Uterus (tissue), 4 donors: ENCODE measurements at places on chromosomes 13 and 19. TPM values are rescaled to one million over a fixed set of nuclear protein-coding genes. Genes with fewer than 3 reads are reported as not detected.

DZIP1 gene
- 56.3 TPM for total RNA-seq

NANOS3 gene
- 1.2 TPM for total RNA-seq

DOCK9 gene
- 197 TPM for total RNA-seq

SYT3 gene
- total RNA-seq, result not detected

MAST3 gene
- 0.59 TPM for total RNA-seq

MBD3L3 gene
- not detected for total RNA-seq

ZNF544 gene
- total RNA-seq, result 56.4 TPM

DAND5 gene
- not detected for total RNA-seq

CBARP gene
- not detected for total RNA-seq

KCTD4 gene
- not detected for total RNA-seq

GRCh38 chr13:20161275-20161950 is 561 bp upstream of the GJA3 start:
- no peaks in the 10 kb centered on the region for H3K36me3 ChIP-seq
- no peaks in the 10 kb centered on the region for H3K4me1 ChIP-seq
- H3K27me3 ChIP-seq, result peaks cover 41% of the 10 kb centered on the region
- H3K27ac ChIP-seq, result no peak overlapping the region

- no peak overlapping the region for H3K4me3 ChIP-seq
- no peaks in the 10 kb centered on the region for H3K4me1 ChIP-seq
- no peaks in the 10 kb centered on the region for H3K36me3 ChIP-seq
- no peaks in the 10 kb centered on the region for H3K27me3 ChIP-seq
Observed at GRCh38 chr13:113845055-113845454, 18.8 kb downstream of the GAS6 start.

DNA sequence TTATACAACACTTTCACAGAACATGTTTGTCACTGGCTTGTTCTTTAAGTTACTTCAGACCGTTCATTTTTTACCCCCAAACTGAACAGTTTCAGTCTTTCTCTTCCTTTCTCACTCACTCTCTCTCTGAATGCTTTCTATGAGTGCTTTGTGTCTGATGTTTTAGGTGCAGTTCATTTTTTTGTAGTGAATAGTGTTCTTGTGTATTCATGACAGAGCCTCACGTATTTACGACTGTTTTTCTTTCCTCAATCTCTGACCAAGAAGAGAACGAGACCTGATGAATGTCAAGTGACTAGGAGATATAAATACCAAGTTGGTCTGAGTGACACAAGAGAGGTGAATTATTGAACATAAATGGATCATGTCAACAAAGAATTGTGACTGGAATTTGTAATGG is 1525.0 kb upstream of the MIR17HG start:
- no peaks in the 10 kb centered on the region for H3K27me3 ChIP-seq
- no peak overlapping the region for H3K27ac ChIP-seq
- H3K36me3 ChIP-seq, result no peaks in the 10 kb centered on the region

DNA sequence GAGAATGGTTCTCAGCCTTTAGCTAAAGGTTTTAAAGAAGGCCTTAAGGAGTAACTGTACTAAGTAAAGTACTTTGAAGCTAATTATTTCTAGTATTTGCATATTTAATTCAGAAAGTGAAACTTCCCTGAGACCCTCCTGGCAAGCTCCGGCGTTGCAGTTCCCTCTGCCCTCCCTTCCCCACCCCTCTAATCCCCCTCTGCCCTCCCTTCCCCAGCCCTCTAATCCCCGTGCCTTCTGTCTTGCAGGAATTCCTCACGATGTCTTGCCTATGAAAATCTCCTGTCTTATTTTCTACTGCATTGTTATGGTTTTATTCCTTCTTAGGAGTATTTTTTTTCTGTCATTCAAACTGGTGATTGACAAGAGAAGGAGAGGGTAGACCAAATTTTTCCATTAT is 236.9 kb downstream of the COL4A1 start:
- H3K4me1 ChIP-seq, result no peaks in the 10 kb centered on the region
- H3K36me3 ChIP-seq, result no peaks in the 10 kb centered on the region
- H3K27me3 ChIP-seq, result no peaks in the 10 kb centered on the region
- DNase-seq, result no peak

DNA sequence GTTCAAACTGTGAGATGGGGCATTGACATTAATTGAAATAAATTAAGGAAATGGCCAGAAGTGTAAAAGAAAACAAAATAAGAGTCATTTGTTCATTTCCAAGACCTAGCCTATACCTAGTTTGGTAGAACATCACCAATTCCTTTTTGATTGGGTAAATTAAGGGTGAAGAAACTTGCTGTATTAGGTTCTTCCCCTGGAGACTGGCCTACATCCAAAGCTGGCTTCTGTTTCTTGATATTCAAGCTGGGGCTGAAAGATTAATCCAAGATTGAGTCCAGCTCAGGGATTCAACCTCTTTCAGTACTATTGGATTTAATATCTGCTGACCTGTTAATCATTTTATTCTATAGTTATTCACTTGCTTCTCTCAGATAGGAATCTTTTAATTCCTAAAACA is 183.2 kb downstream of the GPC6 start:
- no peaks in the 10 kb centered on the region for H3K36me3 ChIP-seq
- H3K27me3 ChIP-seq, result no peaks in the 10 kb centered on the region
- DNase-seq, result no peak

DNA sequence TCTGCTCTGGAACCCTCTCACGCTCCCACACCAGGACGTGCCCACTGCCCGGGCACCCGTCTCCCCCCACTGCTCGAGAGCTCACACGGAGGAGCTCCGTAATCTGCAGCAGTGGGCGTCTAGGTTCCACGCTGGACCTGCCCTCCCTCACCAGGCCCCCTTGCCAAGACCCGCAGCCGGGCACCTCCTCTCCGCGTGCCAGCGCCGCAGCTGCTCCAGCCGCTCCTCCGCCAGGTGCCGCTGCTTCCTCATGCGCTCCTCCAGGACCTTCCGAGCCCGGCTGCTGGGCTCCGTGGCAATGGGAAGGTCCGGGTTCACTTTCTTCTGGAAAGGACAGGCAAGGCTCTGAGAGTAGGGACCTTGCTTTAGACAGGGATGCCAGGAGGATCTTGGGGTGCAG is 35.0 kb upstream of the MATK start:
- no peak overlapping the region for H3K4me3 ChIP-seq
- no peak for DNase-seq
- H3K36me3 ChIP-seq, result no peaks in the 10 kb centered on the region
- H3K4me1 ChIP-seq, result no peaks in the 10 kb centered on the region
- no peak overlapping the region for H3K27ac ChIP-seq
- no peaks in the 10 kb centered on the region for H3K27me3 ChIP-seq

DNA sequence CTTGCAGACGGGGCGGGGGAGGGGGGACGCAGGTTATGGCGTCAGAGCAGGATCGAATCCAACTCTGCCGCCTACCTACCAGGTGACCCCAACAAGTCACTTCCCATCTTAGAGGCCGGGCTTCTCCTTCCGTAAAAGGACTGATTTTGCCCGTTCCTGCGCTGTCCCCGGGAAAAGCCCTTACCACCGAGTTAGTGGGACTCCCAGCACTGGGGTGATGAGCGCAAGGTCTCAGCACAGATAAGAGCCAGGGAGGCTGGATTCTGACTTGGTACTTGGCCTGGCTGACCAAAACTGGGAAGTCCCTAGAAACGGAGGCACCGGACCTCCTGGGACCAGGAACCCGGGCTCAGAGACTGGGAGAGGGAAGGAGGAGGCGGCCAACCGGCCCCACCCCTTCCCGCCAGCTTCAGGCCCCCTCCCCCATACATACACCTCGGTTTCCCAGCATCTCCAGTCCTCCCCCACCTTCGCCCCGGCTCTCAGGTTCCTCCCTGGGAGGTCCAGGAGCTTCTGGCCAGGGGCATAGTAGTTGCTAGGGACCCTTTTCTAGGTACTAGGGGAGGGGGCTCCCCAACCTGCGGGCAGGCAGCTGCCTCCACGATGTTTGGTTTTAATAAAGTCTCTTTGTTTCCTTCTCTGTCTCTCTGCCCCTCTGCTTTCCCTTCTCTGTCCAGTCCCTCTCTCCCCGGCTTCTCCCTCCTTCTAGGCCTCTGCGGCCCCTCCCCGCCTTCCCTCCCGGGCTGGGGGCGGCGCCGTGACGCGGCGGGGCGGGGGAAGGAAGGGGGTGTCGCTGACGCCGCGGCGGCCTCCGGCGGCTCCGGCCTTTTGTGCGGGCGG is at the start of gene GRAMD1A:
Gene GRAMD1A, plus strand, starts transcription at position 826 of the 840 bp plus-strand sequence. CDS start 156 bp downstream, outside the sequence.
- peak; percentile 86 for DNase-seq
- H3K27me3 ChIP-seq, result no peaks in the 10 kb centered on the region
- no peaks in the 10 kb centered on the region for H3K4me1 ChIP-seq
- no peaks in the 10 kb centered on the region for H3K36me3 ChIP-seq
- H3K4me3 ChIP-seq, result peak within 1 kb of the TSS; percentile 65

DNA sequence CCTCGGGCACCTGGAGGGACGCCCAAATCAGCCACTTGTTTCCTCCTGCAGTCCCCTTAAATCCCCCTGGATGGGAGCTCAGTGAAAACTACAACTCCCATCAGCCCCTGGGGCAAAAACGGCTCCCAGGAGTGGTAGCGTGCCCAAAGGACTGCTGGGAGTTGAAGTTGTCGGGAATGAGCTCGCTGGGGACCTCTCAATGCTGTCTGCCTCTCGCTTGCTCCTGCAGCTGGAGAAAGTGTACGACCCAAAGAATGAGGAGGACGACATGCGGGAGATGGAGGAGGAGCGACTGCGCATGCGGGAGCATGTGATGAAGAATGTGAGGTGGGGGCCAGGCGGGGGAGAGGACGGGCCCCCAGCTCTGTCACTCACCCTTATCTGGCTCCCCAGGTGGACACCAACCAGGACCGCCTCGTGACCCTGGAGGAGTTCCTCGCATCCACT is 14.7 kb upstream of the DHDH start:
- H3K27me3 ChIP-seq, result no peaks in the 10 kb centered on the region
- H3K27ac ChIP-seq, result no peak overlapping the region
- no peaks in the 10 kb centered on the region for H3K4me1 ChIP-seq
- H3K36me3 ChIP-seq, result no peaks in the 10 kb centered on the region
- no peak for DNase-seq
- H3K4me3 ChIP-seq, result no peak overlapping the region

- no peaks in the 10 kb centered on the region for H3K36me3 ChIP-seq
- no peak for DNase-seq
- H3K4me3 ChIP-seq, result no peak overlapping the region
Observed at GRCh38 chr13:31949486-31949885, 82.1 kb upstream of the FRY start.

GRCh38 chr19:36160821-36161596 is 8.8 kb upstream of the COX7A1 start:
- DNase-seq, result no peak
- H3K4me3 ChIP-seq, result no peak overlapping the region
- no peaks in the 10 kb centered on the region for H3K36me3 ChIP-seq
- no peaks in the 10 kb centered on the region for H3K4me1 ChIP-seq
- H3K27ac ChIP-seq, result no peak overlapping the region

- no peaks in the 10 kb centered on the region for H3K4me1 ChIP-seq
- no peak overlapping the region for H3K4me3 ChIP-seq
- no peaks in the 10 kb centered on the region for H3K27me3 ChIP-seq
- DNase-seq, result peak; percentile 60
Observed at GRCh38 chr13:35978607-35979316, 152.4 kb downstream of the DCLK1 start.

DNA sequence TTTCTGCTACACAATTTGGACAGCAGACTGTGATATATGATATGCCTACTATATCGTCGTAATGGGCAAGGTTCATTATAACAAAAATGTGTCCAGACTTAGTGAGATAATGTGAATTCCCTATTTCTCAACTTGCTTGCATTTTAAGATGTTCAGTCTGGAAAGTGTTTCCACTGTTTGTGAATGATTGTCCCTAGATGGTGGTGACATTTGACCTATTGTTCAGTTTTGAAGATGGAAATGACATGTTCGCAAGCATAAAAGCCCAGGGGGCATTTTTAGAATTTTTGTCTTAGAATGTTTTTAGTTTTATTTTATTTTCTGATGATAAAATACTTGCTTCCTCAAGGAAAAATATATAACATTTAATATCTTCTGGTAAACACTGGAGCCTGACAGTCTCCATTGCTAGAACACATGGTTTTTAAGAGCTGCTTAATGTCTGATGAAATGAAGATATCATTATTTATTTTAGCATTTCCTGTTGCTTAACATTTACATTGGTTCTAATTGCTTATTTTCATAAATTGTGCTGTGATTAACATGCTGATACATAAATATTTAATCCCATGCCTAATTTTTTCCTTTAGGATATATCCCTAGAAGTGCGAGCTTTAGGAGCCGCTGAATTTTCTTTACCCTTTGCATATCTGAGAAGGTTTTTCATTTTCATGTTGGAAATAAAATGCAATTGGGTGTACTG is 27.1 kb downstream of the MBNL2 start:
- H3K36me3 ChIP-seq, result no peaks in the 10 kb centered on the region
- H3K27me3 ChIP-seq, result no peaks in the 10 kb centered on the region

- H3K27me3 ChIP-seq, result peaks cover 9% of the 10 kb centered on the region
- H3K36me3 ChIP-seq, result no peaks in the 10 kb centered on the region
- DNase-seq, result no peak
- peak within 1 kb of the TSS; percentile 41 for H3K27ac ChIP-seq
Observed at GRCh38 chr13:96994017-96994857, at the start of gene OXGR1. Gene OXGR1 (minus strand): TSS chr13:96994476. CDS start chr13:96987759, 6,717 bp downstream.

- H3K4me3 ChIP-seq, result no peak overlapping the region
- H3K4me1 ChIP-seq, result no peaks in the 10 kb centered on the region
- DNase-seq, result no peak
Observed at GRCh38 chr19:45115809-45116615, 23.0 kb downstream of the PPP1R37 start.

DNA sequence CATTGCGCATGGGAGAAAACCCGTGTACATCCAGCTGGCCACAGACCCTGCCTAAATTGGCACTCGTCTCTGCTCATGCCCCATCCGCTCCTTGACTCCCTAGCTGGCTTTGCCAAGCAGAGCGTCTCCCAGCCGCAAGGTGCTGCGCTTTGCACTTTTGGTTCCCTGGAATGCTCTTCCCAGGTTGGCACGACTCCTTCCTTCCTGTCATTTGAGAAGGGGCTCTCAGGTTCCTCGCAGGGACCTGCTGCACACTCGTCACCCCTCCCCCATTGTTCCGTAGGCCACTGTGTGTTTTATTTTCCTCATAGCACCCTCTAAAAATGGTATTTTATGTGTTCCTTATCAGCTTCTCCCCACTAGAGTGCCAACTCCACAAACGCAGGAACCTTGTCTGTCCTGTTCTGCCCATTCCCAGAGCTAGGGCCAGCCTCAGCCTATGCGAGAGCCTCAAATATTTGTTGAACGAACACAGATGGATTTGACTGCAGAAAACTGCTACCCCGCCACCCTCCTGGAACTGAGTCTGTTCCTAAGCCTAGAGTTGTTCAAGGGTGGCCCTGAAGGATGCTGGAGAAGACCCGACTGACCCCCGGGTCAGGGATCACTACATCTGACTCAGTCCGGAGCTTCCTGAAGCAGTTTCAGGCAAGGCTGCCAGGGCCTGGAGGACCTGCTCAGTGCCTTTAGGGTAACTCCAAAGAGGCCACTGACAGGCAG is 8.4 kb upstream of the CEBPA start:
- DNase-seq, result no peak
- no peak overlapping the region for H3K27ac ChIP-seq
- H3K27me3 ChIP-seq, result no peaks in the 10 kb centered on the region
- H3K4me1 ChIP-seq, result no peaks in the 10 kb centered on the region
- no peaks in the 10 kb centered on the region for H3K36me3 ChIP-seq
- no peak overlapping the region for H3K4me3 ChIP-seq

- peaks cover 9% of the 10 kb centered on the region for H3K4me1 ChIP-seq
- H3K4me3 ChIP-seq, result no peak overlapping the region
- H3K27me3 ChIP-seq, result peaks cover 9% of the 10 kb centered on the region
- H3K36me3 ChIP-seq, result no peaks in the 10 kb centered on the region
Observed at GRCh38 chr19:10514211-10515145, 2.8 kb downstream of the S1PR5 start.
